ENCODE measurements at places on chromosomes 12 and 14.

- DNase-seq: no peak
Observed at GRCh38 chr12:77401770-77402081, 336.4 kb upstream of the E2F7 start.

GRCh38 chr12:130119241-130119861 lies 42.9 kb upstream of the FZD10 start:
- no peak for DNase-seq

- DNase-seq: peak; percentile 24
Observed at GRCh38 chr12:42483521-42483790, 106.1 kb downstream of the PRICKLE1 start.

DNA sequence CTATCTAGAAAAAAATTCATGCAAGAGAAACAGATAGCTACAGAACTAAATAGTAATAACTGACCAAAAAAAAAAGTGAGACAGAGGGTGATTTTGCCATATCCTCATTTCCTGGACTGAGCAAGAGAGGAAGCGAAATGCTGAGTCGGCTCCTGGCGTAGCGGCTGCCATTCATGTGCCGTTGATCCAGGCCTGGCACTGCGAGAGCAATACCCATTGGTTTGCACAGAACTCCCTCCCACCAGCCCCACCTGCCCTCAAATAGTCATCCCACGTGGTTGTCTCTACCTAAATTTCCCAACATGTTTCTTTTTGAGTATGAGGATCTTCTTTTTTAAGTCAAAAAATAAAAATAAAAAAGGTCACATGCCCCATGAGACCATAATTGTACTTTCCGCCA lies 9.4 kb upstream of the WNT5B start:
- DNase-seq: no peak

DNA sequence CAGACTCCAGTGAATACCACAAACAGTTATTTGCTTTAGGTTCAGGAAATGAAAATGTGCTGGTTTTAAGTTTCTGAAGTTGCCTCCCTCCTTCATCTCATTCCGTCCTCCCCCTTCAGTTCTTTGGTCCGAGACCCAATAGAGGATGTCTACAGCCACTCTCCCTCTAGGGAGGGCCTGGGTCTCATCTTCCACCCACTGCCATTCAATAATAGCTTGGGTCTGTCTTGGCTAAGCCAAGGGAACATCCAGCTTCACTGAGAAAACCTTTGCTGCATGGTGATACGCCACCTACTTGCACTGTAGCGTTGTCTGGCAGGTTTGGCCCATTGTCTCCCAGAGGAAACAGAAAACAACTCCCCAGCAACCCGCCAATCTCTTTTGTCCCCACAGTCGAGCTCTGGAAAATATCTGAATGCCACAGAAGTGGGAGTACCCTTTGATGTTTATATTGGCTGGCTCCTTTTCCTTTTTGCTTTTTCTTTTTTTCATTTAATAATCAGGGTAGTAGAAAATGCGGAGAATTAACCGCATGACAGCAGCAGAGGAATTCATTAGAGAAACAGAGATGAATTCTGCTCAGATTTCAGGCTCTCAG lies 380.1 kb downstream of the RAD51B start:
- no peak for DNase-seq

- DNase-seq: peak; percentile 59
Observed at GRCh38 chr14:104865081-104865630, at the start of gene CEP170B. Gene CEP170B, plus strand, starts transcription at chr14:104865268. Its CDS starts 3,183 bp downstream, at chr14:104868451.

- DNase-seq: no peak
Observed at GRCh38 chr14:38329246-38329645, 73.4 kb upstream of the CLEC14A start.

- no peak for DNase-seq
Observed at GRCh38 chr14:98950353-98950895, 321.6 kb downstream of the BCL11B start.

- DNase-seq: peak; percentile 29
Observed at GRCh38 chr12:26614011-26614616, 218.9 kb downstream of the ITPR2 start.

DNA sequence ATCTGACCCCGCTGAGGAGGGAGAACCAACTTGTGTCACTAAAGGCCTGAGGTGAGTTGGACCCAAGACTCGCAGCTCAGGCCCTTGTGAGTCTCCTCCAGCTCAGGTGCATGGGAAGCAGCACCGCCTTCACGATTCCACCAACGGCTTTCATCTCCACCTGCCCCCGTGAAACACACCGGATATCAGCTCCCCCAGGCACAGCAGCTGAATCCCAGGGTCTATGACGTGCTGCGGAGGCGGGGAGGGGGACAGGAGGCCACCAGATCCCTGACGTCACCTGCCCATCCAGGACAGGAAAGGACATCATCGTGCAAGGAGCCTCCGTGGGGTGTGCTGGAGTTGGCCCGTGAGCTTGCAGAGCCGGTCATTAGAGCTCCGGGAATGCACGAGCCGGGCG lies 18.5 kb upstream of the SFSWAP start:
- DNase-seq: no peak

- DNase-seq: no peak
Observed at GRCh38 chr12:79326222-79326621, 364.5 kb downstream of the PAWR start.

- DNase-seq: no peak
Observed at GRCh38 chr12:117402363-117402762, 40.9 kb upstream of the NOS1 start.

GRCh38 chr12:40692765-40693206 lies 547 bp downstream of the CNTN1 start:
- no peak for DNase-seq

GRCh38 chr12:12734054-12734453 lies 16.9 kb downstream of the CDKN1B start:
- no peak for DNase-seq

DNA sequence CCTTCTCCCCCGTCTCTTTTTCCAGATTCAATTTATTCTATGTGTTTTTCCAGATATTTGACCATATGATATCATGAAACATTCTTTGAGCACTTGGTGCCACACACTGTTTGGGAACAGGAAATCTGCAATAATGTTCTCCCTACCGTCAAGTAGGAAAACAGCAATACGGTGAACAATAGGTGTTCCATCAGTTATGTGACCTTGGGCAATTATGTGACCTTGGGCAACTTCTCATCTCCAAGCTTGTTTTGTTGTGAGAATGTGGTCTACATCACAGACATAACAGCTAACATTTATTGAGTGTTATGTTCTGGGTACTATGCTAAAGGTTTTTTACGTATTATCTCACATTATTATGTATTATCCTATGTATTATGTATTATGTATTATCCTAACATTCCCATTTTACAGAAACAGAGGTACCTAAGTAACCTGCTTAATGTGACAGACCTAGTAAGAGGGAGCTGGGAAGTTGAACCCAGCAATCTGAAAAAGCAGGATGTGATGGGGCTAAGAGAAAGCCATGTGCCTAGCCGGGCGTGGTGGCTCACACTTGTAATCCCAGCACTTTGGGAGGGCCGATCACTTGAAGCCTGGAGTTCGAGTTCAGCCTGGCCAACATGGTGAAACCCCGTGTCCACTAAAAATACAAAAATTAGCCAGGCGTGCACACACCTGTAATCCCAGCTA lies 1.2 kb upstream of the NEK9 start:
- DNase-seq: no peak

DNA sequence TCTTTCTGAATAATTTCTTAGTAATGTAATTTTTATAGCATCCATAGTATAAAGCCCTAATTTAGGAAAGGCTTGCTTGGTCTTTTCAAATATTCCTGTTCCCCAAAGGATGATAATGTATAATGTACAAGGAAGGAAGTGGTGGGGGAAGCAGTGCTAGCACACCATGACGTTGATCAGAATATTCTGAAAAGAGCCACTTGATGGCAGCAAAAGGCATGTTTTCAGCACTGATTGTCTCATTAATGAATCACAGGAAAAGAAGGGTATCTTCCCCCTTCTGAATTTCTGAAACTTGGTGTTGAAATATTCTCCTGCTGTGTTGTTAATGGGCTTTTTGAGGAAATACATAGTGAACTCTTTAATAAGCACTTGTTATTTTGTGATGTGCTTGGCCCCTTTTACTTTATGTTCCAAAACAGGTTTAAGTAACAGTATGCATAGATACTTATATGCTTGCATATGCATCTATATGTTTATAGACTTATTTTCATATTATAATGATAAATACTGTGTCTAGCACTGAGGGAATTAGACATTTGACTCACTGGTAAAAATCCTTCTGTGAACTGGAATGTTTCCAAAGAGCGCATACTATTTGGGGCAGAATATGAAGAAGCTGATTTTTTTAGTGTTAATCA lies 122.0 kb downstream of the TMEM117 start:
- peak; percentile 32 for DNase-seq

- DNase-seq: no peak
Observed at GRCh38 chr12:120257041-120257821, 8.3 kb downstream of the PXN start.

GRCh38 chr14:101026341-101026740 lies 122.8 kb upstream of the RTL1 start:
- DNase-seq: peak; percentile 5

GRCh38 chr14:96091941-96092411 lies 52.8 kb downstream of the C14orf132 start:
- no peak for DNase-seq

GRCh38 chr14:73392329-73393257 lies 65.8 kb downstream of the NUMB start:
- no peak for DNase-seq

DNA sequence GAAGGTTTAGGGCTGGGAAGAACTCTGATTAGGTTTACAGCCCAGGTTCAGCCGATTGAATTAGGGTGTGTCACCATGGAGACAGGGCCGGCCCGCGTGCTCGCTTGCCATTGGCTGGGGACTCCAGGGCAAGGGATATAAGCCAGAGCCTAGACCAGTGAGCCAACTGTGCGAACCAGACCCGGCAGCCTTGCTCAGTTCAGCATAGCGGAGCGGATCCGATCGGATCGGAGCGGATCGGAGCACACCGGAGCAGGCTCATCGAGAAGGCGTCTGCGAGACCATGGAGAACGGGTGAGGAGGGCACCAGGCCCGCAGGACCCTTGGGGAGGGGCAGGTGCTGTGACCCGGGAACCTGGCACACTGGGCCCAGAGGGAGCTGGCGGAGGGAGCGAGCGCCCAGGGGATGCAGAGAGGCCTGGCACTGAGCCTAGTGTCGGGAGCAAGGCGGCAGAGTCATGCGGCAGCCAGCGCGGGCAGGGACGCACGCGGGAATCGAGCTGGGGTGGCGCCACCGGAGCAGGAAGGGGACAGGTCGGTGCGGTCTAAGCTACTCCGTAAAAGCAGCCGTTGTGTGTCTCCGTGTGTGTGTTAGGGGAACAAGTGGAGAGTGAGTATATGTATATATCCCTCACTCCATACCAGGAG lies at the start of gene PNP:
Gene PNP, plus strand, starts transcription at position 165 of the 648 bp plus-strand sequence. Its CDS starts 119 bp downstream, at position 284.
- peak; percentile 93 for DNase-seq

- DNase-seq: no peak
Observed at GRCh38 chr12:131035245-131035681, 81.6 kb downstream of the ADGRD1 start.

DNA sequence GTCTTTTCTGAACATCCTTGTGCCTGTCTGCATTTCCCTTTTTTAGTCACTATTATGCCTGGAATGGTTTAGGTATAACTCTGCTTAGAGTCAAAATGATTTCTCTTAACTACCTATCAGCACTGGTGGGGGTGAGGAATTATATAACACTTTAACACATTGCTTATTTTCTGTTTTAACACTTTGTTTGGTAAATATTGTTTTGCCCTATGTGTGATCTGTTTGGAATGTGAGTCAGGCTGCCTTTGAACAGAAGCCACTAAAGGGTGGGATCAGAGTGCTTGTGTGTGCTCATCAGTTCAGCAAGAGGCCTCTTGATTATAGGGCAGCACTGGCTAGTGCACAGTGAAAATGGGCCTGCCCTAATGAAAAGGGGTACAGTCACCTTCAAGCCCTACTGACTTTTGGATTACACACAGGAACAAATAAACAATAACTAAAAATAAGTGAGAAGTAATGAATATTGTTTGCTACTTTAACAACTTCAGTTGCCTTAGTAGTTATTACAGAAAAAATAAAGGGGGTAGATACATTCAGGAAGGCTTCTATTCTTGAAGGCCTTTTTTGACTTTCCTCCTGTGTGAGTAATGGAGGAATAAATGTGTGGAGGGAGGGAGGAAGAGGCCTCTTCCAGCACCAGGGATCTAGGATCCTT lies 23.2 kb downstream of the NGDN start:
- DNase-seq: no peak

Measured in activated naive CD4-positive, alpha-beta T cell treated with anti-CD3 and anti-CD28 coated beads, Interleukin-2, amount 10 ng/mL, durations not matched to agents 7 days and 5 days (primary cell).